ENCODE measurements at places on chromosomes 12 and 14. TPM values are rescaled to one million over a fixed set of nuclear protein-coding genes. Genes with fewer than 3 reads are reported as not detected.

The EML1 gene
- polyA plus RNA-seq, result 47.0 TPM

The ERP29 gene
- 92.2 TPM for polyA plus RNA-seq

The CARMIL3 gene
- 1.9 TPM for polyA plus RNA-seq

The FAR2 gene
- polyA plus RNA-seq, result 45.4 TPM

The ADCY6 gene
- polyA plus RNA-seq, result 87.0 TPM

The FAM181A gene
- polyA plus RNA-seq, result not detected

The RNASE11 gene
- not detected for polyA plus RNA-seq

The ADIPOR2 gene
- 46.2 TPM for polyA plus RNA-seq

The PPP1R3E gene
- 17.4 TPM for polyA plus RNA-seq

The HOXC5 gene
- 2.5 TPM for polyA plus RNA-seq

The LMBR1L gene
- 100 TPM for polyA plus RNA-seq

The OTOGL gene
- polyA plus RNA-seq, result 0.89 TPM

GRCh38 chr12:42208574-42208973 is 29.5 kb downstream of the YAF2 start:
- DNase-seq, result no peak

DNA sequence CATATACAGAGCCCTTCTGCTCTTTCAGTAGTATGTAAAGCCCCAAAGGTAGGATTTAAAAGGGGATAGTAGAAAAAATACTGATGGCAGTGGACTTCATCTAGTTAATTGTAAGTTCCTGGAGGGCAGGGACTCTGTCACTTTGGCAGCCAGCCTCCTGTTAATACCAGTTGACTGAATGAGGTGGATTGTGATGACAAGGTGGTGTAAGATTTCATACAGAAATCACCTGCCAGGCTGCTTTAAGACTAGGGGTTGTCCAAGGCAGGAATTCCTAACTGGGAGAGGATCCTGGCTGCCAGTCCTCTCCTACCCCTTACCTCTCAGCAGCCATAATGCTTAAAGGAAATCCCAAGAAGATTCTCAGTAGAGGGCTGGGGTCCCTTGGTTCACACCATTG is 7.3 kb downstream of the DYRK2 start:
- no peak for DNase-seq

- DNase-seq, result no peak
Measured at GRCh38 chr12:24083838-24084237, 134.4 kb upstream of the SOX5 start.

GRCh38 chr12:96400631-96401075 is 414 bp upstream of the CDK17 start:
- no peak for DNase-seq

DNA sequence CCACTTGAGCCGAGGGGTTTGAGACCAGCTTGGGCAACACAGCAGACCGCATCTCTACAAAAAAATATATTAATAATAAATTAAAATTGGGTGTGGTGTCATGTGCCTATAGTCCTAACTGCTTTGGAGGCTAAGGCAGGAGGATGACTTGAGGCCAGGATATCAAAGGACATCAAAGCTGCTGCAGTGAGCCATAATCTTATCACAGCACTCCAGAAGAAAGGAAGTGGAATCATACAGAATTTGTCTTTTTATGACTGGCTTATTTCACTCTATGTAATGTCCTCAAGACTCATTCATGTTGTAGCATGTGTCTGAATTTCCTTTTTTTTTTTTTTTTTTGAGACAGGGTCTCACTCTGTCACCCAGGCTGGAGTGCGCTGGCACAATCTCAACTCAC is 43.9 kb upstream of the NUDT4 start:
- DNase-seq, result no peak

GRCh38 chr14:60648934-60649874 is at the start of gene SIX1:
TSS of gene SIX1 (minus strand) at chr14:60649477. CDS start at chr14:60649189, 288 bp downstream.
- DNase-seq, result no peak

- peak; percentile 3 for DNase-seq
Measured at GRCh38 chr12:23621900-23622299, 327.6 kb downstream of the SOX5 start.

GRCh38 chr14:98725191-98725590 is 546.8 kb downstream of the BCL11B start:
- no peak for DNase-seq

- no peak for DNase-seq
Measured at GRCh38 chr14:90820958-90821357, 4.7 kb upstream of the TTC7B start.

DNA sequence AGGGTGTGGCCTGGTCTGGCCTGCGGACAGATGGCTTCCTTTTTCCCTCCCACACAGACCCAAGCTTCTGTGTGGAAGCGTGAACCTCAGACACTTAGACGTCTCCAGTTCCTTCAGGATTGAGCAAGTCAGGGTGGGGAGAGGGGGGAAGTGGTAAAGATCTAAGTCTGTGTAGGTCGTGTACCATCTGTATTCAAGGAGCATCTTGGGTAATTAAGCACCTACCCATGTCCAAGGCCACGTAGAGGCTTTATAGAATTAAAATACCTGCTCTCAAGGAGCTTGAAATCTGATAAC is 1.7 kb downstream of the AVIL start:
- DNase-seq, result no peak

DNA sequence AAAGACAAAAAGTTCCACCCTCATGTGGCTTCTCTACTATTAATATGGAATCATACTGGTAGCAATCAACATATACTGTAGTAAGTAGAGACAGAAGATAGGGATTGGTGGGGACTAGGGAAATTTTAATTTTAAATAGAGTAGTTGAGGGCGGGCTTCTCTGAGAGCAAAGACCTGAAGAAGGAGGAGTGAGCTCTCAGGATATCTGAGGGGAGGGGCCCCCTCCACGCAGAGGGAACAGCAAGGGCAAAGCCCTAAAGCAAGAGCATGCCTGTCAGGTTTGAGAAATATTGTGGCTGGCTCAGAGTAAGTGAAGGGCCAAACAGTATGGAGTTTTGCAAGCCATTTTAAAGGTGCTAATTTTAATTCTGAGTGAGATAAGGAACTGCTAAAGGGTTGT is 64.3 kb downstream of the PCNX1 start:
- no peak for DNase-seq

- no peak for DNase-seq
Measured at GRCh38 chr12:108516511-108517275, 1.6 kb downstream of the FICD start.

- no peak for DNase-seq
Measured at GRCh38 chr12:93855261-93855660, 178.1 kb downstream of the CRADD start.

- DNase-seq, result no peak
Measured at GRCh38 chr14:37559386-37559785, 35.7 kb downstream of the FOXA1 start.

- no peak for DNase-seq
Measured at GRCh38 chr12:76914102-76914859, 35.5 kb upstream of the CSRP2 start.

GRCh38 chr14:60647081-60647836 is 2.0 kb downstream of the SIX1 start:
- DNase-seq, result no peak

GRCh38 chr12:49936925-49937324 is 13.6 kb upstream of the AQP2 start:
- no peak for DNase-seq

DNA sequence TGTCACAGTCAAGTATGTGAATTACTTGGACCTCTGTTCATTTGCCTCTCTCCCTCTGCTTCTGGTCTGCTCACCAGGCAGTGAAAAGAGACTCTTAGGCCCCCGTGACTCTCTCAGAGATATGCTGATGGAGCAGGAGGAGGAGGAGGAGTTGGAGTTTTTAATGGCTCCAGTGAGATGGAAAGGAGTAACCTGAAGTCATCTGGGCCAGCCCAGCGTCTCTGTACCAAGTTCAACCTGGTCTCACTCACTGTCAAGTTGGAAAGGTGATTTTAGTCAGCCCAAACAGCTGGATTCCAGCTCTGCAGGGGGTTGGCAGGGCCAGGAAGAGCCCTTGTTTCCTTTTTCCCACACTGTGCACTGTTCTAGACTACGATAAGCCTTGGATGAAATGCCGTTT is 48.6 kb downstream of the SH2B3 start:
- no peak for DNase-seq

- no peak for DNase-seq
Measured at GRCh38 chr14:23831596-23831995, 122.0 kb upstream of the DHRS4 start.

All from left renal pelvis (tissue), 4 donors.